Activated CD4-positive, alpha-beta T cell treated with anti-CD3 and anti-CD28 coated beads, Interleukin-2, amount 50 U/mL, for 1 hour (primary cell): ENCODE measurements at places on chromosomes 2 and 18.

GRCh38 chr2:176175709-176176607, 12.5 kb upstream of the HOXD1 start:
- no peak for DNase-seq

GRCh38 chr2:9532421-9532820, 23.2 kb downstream of the ADAM17 start:
- no peak for DNase-seq

DNA sequence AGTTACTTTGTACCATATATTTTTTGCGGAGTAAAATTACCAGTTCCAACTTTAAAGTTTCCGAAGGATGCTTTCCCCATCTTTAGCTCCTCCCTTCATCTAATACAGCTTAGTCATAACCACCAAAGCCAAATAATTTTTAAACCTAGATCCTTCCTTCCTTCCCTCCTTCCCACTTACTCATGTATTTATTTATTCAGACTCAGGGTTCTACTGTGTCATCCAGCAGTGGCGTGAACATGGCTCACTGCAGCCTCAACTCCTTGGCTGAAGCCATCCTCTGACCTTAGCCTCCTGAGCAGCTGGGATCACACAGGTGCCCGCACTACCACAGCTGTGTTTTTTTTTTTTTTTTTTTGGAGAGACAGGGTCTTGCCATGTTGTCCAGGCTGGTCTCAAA, 4.4 kb downstream of the LPIN2 start:
- DNase-seq = no peak

DNA sequence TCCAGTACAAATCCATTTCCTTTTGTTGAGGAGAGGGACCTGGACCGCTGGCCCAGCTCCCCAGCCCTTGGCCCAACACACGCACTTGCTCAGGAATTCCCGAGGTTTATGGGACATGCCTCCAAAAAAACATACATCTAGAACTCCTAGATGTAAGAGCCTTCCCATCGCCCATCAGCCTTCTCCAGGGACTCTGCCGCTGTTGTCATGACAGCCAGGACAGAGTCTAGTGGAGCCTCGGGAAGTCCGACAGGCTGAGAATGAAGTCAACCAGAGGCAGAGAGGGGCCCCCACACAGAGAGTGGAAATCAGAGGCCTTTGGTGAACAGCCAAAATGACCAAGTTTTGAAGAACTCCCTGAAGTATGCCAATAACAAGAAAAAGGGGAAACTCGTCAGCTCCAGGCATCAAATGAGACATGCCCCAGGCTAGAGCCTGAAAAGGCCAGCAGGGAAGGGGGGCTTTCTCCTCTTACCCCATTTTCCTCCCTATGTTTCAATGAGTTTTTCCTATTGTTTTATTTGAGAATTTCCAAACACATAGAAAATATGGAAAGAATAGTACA, 43.2 kb upstream of the CAB39 start:
- DNase-seq = no peak

DNA sequence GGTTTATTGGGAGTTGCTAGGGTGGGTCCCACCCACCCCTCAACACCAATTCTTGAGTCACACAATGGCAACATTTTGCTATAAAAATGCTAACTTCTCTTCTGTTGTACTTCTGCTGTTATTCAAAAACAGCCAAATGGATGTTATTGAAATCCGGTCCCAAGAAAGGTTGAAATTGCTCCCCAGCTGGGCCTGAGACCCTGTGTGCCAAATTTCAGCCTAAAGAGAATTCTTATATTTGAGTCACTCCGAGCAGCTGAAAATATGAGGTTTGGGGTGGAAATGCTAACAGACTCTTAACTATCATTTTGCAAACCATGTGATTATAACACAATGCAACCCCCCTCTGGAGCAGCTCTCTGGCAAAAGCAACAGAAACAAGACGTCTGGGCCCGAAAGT, 27.0 kb upstream of the ACVR1 start:
- no peak for DNase-seq

DNA sequence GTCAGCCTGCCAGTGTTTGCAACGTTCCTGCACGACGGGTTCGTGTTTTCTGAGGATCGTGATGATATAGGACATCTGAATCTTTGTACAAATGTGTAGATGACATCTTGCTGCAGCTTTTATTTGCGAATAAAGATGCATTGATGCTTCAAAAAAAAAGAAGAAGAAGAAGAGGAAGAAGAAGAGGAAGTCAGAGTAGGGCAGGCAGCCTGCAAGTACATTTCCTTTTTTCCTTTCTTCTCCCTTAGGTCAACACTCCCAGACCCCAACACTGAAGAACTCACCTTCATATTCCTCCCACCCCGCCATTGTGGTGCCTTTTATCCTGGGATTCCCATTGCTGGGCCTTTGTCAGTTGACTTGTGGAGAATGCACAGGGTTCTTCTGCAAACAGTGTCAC, 91.5 kb downstream of the FHOD3 start:
- DNase-seq = no peak

DNA sequence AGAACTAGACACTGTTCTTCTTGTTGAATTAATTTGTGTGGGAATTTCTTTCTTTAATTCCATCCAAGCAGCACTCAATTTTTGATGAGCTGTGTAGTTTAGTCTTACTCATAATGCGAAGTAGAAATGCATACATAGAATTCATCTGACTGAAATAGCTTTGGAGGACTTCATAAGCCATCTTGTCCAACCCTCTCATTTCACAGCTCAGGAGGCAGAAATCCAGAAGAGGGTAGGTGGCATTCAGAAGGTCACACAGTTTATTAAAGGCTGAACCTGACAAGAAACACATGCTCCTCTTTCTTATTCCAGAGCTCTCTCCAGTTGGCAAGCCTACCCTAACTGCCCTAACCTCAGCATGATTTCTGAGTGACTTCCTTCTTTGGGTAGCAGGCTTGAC, 169.2 kb upstream of the NOSTRIN start:
- DNase-seq = no peak

DNA sequence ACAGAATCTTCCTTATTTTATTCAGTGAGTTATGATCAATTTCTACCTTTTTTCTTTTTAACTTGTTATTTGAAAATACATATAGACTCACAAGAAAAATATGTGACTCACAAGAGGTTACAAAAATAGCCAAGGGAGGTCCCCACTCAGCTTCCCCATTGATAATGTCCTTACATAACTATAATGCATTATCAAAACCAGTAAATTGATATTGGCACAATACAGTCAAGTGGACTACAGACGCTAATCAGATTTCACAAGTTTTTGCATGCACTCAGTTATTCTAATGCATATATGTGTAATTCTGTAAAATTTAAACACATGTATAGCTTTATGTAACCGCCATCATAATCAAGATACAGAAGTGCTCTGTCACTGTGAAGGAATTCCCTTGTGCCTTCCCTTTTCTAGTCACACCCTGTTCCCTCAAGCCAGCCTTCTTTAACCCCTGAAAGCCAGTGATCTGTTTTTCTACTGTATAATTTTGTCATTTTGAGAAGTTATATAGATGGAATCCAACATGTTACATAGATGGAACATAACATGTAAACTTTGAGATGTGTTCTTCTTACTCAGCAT, 118.4 kb downstream of the ALMS1 start:
- no peak for DNase-seq

GRCh38 chr2:224722770-224723169, 6.6 kb upstream of the CCDC195 start:
- no peak for DNase-seq

DNA sequence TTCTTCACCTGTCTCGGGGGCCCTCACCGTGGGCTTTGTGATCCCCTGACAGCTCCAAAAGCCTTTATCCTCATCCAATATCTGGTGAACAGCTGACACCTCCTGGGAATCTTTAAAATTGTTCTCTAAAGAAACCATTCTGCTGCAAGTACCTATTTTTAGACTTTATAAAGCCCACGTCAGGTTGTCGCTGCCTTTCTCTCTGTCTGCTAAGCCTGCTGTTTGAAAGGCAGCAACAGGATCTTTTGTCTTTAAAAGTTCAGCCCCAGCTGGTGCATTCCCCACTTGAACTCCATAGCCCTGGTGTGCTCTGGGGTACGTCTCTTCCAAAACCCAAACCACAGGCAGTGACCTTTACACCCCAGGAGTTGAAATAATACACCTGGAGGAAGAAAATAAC, 145.0 kb downstream of the NEDD4L start:
- no peak for DNase-seq

GRCh38 chr2:138452324-138452723, 49.2 kb upstream of the SPOPL start:
- no peak for DNase-seq

GRCh38 chr18:12543697-12544096, 114.2 kb downstream of the SPIRE1 start:
- DNase-seq = no peak

- no peak for DNase-seq
Measured at GRCh38 chr18:32280911-32281310, 91.1 kb downstream of the MEP1B start.

- DNase-seq = no peak
Measured at GRCh38 chr2:68377137-68377780, 12.2 kb downstream of the PLEK start.

- DNase-seq = peak; percentile 16
Measured at GRCh38 chr18:70489986-70490933, 201.4 kb downstream of the SOCS6 start.

- no peak for DNase-seq
Measured at GRCh38 chr18:8480506-8481328, 128.5 kb upstream of the RAB12 start.

- no peak for DNase-seq
Measured at GRCh38 chr2:234722176-234722575, 225.3 kb upstream of the ARL4C start.

DNA sequence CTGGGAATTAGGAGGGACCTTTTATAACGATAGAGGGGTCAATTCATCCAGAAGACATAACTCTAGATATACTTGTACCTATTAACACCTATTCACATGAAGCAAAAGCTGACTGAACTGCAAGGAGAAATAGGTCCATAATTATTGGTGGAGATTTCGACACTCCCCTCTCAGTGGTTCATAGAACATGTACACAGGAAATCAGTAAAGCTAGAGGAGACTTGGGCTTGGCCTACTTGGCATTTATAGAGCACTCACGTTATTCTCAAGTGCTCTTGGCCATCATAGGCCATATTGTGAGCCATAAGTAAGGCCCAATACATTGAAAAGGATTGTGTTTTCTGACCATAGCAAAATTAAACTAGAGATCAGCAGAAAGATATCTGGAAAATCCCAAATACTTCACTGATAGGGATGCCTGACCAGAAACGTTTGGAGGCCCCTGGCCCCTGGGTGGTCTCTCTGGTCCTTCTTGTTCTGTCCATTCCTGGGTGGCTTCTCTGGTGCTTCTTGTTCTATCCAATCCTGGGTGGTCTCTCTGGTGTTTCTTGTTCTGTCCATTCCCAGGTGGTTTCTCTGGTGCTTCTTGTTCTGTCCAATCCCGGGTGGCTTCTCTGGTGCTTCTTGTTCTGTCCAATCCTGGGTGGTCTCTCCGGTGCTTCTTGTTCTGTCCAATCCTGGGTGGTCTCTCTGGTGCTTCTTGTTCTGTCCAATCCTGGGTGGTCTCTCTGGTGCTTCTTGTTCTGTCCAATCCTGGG, 49.0 kb downstream of the SNED1 start:
- no peak for DNase-seq

DNA sequence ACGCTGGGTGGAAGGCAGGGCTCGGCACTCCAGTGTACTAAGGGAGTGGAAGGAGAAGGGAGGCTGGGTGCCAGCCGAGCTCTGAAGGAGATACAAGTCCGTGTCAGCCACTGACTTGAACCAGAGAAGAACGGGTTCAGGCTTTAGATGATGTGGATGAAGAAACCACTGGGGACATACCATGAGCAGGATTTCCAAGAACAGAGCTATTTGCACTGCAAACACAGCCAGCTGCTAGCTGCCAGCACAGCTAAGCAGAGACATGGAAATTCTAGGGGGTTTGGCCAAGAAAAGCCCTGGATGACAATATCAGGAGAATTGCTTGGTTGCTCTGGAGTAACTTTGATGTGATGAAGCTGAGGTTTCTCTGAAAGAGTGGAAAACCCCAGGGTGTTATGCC, 5.2 kb downstream of the CD207 start:
- no peak for DNase-seq

DNA sequence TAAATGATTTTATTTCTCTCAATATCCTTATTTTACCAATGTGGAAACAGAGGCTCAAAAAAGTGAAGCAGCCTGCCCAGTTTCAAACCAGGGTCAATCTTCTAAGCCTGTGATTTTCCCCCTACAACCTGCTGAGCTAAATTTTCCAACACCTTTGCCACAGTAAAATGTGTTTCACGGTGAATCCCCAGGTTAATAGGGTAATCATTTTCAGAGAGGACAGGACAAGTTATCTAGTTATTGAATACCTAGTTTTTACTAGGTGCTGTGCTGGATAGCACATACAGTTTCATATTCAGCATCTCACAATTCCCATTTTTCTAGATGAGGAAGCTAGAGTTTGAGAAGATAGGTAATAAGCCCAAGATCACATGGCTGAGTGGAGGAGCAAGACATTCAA, 236.6 kb downstream of the PTH2R start:
- DNase-seq = no peak

DNA sequence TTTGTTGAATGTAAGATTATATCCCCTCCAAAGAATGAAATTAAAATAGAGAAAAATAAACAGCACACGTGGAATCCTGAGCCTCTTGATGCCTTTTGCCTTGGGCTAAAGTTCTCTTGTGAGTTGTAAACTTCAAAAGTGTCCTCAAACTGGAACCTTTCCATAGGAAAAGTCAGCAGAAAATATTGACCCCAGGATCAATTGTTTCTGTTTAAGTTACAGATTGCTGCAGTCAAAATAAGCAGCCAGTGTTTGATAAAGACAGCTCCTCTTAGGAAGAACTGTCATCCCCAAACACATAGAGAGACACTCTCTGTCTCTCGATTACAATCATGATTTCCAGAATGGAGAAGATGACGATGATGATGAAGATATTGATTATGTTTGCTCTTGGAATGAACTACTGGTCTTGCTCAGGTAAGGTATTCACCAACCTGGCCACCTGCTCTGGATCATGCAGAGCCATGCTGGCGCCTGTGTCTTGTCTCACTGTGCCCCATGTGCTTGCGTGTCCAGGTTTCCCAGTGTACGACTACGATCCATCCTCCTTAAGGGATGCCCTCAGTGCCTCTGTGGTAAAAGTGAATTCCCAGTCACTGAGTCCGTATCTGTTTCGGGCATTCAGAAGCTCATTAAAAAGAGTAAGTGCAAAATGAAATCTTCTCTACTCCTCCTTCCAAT, at the start of gene SPP2:
TSS of gene SPP2 (plus strand) at position 248 of the 681 bp plus-strand sequence. CDS start at position 333, 85 bp downstream.
- no peak for DNase-seq

DNA sequence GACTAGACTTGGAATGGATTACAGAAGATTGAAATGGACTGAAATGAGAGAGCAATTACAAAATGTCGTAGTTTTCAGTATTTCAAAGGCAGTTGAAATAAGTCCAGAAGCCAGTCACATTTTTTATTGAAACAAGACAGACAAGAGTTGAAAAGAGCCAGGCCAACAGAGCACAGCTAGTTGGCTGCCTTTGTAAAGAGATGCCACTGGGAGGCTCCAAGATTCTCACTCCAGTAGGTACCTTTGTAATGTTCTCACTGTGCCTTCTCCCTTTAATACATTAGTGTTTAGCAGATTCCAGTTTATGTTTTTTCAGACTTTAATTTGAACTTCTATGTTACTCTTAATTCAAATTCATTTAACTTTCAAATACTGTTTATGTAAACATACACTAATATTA, 234.8 kb downstream of the DSEL start:
- DNase-seq = no peak

GRCh38 chr2:203407496-203407895, 79.3 kb downstream of the ABI2 start:
- no peak for DNase-seq

GRCh38 chr2:172375251-172375650, 52.1 kb upstream of the ITGA6 start:
- DNase-seq = no peak

- DNase-seq = no peak
Measured at GRCh38 chr18:51011709-51012108, 18.3 kb upstream of the SMAD4 start.

GRCh38 chr2:202056611-202057010, 16.4 kb upstream of the KIAA2012 start:
- peak; percentile 2 for DNase-seq
